Endodermal cell (in vitro differentiated cells): ENCODE measurements at places on chromosomes 5 and 9. TPM values are rescaled to one million over a fixed set of nuclear protein-coding genes. Genes with fewer than 3 reads are reported as not detected.
A peak's percentile ranks its signal among the peaks of the same experiment; 100 is the strongest.

DNA sequence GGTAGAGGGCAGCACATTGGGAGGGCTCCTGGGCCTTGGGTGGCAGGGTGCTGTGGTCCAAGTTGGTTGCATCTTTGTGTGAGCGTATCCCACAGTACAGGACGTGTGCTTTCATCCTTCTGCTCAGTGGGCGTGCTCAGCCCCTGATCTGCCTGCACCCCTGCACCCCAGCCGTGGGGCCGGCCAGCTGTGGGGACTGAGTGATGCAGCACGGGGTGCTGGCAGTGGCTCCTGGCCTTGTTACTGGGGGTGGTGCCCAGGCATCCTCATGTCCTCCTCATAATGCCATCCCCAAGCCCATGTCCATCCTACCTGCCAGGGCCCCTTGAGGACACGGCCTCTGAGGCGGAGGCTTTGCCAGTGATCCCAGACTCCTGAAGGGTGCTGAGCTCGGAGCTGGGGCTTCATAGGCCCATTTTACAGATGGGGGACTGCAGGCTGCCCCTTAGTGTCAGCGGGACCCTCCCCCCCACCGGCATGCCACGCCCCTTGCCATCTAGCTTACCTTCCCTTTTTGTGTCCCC is 100.7 kb downstream of the PHF2 start:
- no peaks in the 10 kb centered on the region for H3K27me3 ChIP-seq
- H3K4me1 ChIP-seq, result no peaks in the 10 kb centered on the region

DNA sequence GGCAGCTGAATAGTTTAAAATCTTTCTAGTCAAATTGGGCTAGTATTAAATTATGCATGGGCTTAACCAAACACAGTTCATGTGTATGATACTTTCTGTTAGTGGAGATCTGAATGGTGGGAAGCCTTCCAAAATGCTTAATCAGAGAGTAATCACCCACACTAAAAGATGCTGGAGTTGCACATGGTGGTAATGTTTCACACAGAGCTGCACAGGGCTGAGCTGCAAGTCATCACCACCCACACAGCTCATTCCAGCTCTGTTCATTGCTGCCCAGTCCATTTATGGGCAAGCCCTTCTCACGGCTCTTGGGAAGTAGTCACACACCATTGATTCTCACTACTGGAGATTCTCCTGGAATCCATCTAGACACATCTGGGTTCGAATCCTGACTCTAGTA is 351.5 kb upstream of the KCNN2 start:
- no peaks in the 10 kb centered on the region for H3K4me1 ChIP-seq
- no peak overlapping the region for H3K4me3 ChIP-seq
- H3K36me3 ChIP-seq, result no peaks in the 10 kb centered on the region
- no peak for DNase-seq
- H3K27me3 ChIP-seq, result no peaks in the 10 kb centered on the region

DNA sequence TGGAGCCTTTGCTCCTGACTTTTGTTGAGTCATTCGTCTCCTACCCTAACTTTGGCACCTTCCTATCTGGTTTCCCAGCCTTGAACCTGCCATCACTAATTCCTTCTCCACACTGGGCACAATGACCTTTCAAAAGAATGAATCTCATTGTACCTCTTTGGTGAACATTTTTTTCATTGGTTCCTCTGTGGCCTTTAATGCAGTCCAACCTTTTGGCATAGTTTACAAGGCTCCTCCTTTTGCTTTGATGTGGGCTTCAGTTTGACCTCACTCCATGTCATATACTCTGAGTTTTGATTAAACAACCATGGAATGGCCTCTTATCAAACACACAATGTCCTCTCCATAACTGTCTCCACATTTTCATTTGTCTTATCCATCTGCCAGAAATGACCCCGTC is 14.5 kb upstream of the ROPN1L start:
- H3K27ac ChIP-seq, result no peak overlapping the region
- no peaks in the 10 kb centered on the region for H3K27me3 ChIP-seq
- H3K36me3 ChIP-seq, result peaks cover 83% of the 10 kb centered on the region
- H3K4me1 ChIP-seq, result no peaks in the 10 kb centered on the region
- no peak for DNase-seq
- no peak overlapping the region for H3K4me3 ChIP-seq

- no peaks in the 10 kb centered on the region for H3K4me1 ChIP-seq
- no peaks in the 10 kb centered on the region for H3K36me3 ChIP-seq
- no peak overlapping the region for H3K27ac ChIP-seq
- no peaks in the 10 kb centered on the region for H3K27me3 ChIP-seq
Measured at GRCh38 chr5:174093123-174093522, 47.6 kb downstream of the NSG2 start.

DNA sequence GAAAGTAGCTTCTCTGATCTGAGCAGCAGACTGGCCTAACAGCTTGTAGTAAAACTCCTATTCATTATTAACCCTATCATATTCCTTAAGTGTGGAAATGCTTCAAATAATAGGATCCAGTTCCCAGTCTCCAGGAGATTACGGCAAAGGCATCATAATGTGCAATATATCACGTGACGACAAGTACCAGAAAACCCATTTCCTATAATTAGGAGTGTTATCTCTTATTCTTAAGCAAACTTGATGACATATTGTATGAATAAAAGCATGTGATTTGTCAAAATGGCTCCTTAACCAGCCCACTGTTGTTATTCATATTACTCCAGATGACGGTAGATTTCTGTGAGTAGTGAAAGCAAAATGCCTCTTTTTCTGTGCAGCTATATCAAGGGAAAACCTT is 2.9 kb downstream of the SV2C start:
- H3K27ac ChIP-seq, result no peak overlapping the region
- H3K27me3 ChIP-seq, result peaks cover 67% of the 10 kb centered on the region
- no peaks in the 10 kb centered on the region for H3K36me3 ChIP-seq
- H3K4me3 ChIP-seq, result no peak overlapping the region
- DNase-seq, result no peak

GRCh38 chr9:133635098-133635497 is 1.1 kb upstream of the DBH start:
- H3K36me3 ChIP-seq, result no peaks in the 10 kb centered on the region
- H3K27ac ChIP-seq, result peak overlapping the region; percentile 71
- H3K4me3 ChIP-seq, result no peak overlapping the region
- H3K27me3 ChIP-seq, result no peaks in the 10 kb centered on the region
- DNase-seq, result no peak

The ANKRD31 gene
- total RNA-seq, result 0.13 to 0.25 TPM (median 0.14 TPM) in 3 replicates

The FAM200C gene
- total RNA-seq, result 2.4 and 3.0 TPM in 2 replicates

DNA sequence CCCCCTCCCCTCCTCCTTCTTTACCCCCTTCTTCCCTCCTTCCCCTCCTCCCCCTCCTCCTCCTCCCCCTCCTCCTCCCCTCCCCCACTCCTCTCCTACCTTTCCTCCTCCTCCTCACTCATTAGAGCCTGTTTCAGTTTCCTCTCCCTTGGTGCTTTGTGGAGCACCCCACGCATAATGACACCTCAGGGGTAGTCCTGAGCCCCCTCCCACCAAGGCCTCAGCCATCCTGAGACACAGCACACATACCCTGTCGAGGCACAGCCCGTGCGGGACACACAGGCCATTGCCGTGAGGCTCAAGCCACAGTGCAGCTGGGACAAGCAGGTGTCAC is 35.4 kb downstream of the HK3 start:
- H3K27me3 ChIP-seq, result peaks cover 7% of the 10 kb centered on the region
- H3K4me1 ChIP-seq, result peaks cover 20% of the 10 kb centered on the region
- no peak overlapping the region for H3K4me3 ChIP-seq
- H3K36me3 ChIP-seq, result no peaks in the 10 kb centered on the region
- no peak overlapping the region for H3K27ac ChIP-seq
- DNase-seq, result no peak

The CBY3 gene
- not detected in 2 replicates for total RNA-seq

DNA sequence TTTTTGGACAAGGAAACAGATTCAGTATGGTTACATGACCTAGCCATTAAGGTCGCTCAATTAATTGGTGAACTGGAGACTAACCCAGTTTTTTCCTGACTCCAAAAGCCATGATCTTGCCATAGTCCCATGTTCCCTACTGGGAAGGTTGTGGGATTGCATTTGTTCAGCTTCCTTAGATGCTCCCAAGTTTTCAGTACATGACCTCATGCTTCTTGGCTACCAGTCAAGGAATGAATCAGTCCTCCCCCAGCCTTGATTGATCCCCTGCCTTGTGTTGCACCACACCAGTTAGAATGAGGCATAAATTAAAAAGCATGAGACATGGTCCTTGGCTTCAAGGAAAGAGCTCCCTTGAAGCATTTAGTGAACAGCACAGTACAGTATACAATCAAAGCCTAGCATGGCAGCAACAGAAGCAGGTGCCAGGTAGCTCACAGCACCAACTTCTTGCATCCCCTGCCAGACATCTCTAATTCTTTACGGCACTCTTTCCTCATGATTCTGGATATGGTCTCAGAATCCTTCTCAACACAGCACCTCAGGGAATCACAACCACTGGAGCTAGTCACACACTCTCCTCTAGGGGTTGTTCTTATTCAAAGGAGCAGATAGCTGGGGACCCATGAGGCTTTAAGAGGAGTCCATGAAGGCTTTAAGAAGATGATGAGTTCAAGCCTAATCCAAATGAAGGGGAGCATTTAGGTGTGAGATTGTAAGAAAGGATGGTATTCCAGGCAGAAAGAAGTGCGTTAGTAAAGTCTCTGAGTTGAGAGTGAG is 295.5 kb upstream of the CLINT1 start:
- H3K4me3 ChIP-seq, result no peak overlapping the region
- no peaks in the 10 kb centered on the region for H3K4me1 ChIP-seq
- no peak for DNase-seq
- no peaks in the 10 kb centered on the region for H3K36me3 ChIP-seq
- no peaks in the 10 kb centered on the region for H3K27me3 ChIP-seq
- no peak overlapping the region for H3K27ac ChIP-seq

GRCh38 chr9:12760758-12761157 is 14.1 kb upstream of the LURAP1L start:
- H3K27me3 ChIP-seq, result no peaks in the 10 kb centered on the region
- DNase-seq, result no peak
- peaks cover 10% of the 10 kb centered on the region for H3K4me1 ChIP-seq
- H3K27ac ChIP-seq, result no peak overlapping the region
- H3K36me3 ChIP-seq, result no peaks in the 10 kb centered on the region

- DNase-seq, result no peak
- no peak overlapping the region for H3K4me3 ChIP-seq
- H3K36me3 ChIP-seq, result peaks cover 67% of the 10 kb centered on the region
- no peaks in the 10 kb centered on the region for H3K4me1 ChIP-seq
- H3K27ac ChIP-seq, result no peak overlapping the region
- H3K27me3 ChIP-seq, result no peaks in the 10 kb centered on the region
Measured at GRCh38 chr5:39381376-39381775, 17.1 kb upstream of the C9 start.
